Frontal cortex (tissue), 4 donors: ENCODE measurements at places on chromosomes 7 and 10. TPM values are rescaled to one million over a fixed set of nuclear protein-coding genes. Genes with fewer than 3 reads are reported as not detected.

- DNase-seq, result no peak
Measured at GRCh38 chr7:28041508-28042314, 138.9 kb downstream of the JAZF1 start.

GRCh38 chr7:157525491-157525915, 188.7 kb downstream of the DNAJB6 start:
- no peak for DNase-seq

- DNase-seq, result no peak
Measured at GRCh38 chr10:117536072-117536865, 6.3 kb upstream of the EMX2 start.

GRCh38 chr10:110226926-110227641, 19.7 kb downstream of the MXI1 start:
- peak; percentile 54 for DNase-seq

DNA sequence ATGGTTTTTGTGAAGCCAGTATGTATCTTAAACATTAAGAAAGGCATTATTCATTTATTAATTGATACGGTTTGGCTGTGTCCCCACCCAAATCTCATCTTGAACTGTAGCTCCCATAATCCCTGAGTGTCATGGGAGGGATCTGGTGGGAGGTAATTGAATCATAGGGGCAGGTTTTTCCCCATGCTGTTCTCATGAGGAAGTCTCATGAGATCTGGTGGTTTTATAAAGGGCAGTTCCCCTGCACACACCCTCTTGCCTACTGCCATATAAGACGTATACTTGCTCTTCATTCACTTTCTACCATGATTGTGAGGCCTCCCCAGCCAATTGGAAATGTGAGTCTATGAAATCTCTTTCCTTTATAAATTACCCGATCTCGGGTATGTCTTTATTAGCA, 28.1 kb downstream of the OTUD1 start:
- DNase-seq, result no peak

- no peak for DNase-seq
Measured at GRCh38 chr7:106050746-106051117, 61.4 kb downstream of the SYPL1 start.

DNA sequence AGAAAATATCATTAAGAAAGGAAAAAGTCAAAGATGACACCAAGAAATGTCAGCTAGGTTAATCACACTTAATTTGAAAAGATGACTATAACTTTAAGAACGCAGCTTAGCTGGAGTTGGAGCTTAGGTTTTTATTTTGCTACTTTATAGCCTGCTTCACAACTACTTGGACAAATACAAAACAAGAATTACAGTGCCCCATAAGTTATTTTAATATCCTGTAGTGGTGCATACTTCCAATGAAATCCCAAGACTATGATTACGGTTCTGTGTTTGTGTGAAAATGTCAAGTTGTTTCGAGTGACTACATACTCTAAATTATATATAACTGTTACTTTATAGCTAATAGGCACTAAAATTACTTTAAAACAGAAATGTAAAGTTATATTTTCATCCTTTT, 244.6 kb upstream of the MGMT start:
- no peak for DNase-seq

- no peak for DNase-seq
Measured at GRCh38 chr10:86188796-86189558, 177.6 kb downstream of the GRID1 start.

- DNase-seq, result no peak
Measured at GRCh38 chr7:150736864-150737263, 354 bp upstream of the GIMAP5 start.

- DNase-seq, result no peak
Measured at GRCh38 chr7:88452646-88453045, 146.0 kb upstream of the STEAP4 start.

GRCh38 chr7:141979568-141979967, 6.0 kb upstream of the TAS2R38 start:
- no peak for DNase-seq

DNA sequence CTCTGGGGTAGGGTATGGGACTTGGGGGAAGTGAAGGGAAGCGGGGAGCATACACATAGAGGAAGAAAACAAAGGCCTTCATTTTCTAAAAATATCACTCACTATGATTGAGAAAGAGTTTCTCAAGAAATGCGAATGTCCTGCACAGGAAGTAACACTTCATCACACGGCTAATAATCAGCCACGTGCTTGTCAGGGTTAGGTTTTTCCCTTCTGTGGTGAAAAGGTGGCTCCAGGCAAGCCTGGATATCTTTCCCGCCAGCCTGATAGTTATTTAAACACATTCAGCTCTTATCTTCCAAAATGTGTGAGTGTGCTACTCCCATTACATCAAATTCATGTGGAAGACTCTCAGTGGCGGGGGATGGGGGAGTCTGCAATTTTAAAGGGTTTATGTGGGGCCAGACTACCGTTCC, 166.4 kb upstream of the ADO start:
- no peak for DNase-seq

DNA sequence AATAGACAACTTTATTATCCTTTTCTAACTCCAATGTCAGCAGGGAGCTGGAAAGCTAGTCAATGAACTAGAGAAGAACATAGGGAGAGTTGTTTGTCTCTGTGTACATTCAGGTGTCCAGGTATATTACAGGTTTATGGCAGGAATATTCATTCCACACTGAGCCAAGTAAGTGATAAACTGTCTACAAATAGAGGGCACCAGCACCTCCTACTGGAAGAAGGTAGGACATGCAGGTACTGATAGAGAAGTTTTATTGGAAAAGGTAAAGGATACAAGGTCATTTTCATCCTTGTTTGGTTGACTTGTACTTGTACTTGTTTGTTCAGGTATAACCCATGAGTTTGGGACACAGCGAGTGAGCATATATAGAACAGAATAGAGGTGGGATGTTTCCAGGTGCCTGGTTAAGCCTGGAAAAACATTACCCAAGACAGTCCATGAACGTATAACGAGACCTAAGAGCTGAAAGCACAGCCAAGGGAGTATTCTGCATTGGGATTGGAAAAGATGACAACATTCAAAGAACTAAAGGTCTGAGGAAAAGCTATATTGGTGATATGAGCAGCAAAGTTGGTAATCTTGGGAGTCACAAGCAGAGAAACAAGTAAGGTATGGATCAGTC, 61.4 kb upstream of the PPP1R3C start:
- no peak for DNase-seq

GRCh38 chr10:101840102-101840684, 3.4 kb downstream of the KCNIP2 start:
- no peak for DNase-seq

DNA sequence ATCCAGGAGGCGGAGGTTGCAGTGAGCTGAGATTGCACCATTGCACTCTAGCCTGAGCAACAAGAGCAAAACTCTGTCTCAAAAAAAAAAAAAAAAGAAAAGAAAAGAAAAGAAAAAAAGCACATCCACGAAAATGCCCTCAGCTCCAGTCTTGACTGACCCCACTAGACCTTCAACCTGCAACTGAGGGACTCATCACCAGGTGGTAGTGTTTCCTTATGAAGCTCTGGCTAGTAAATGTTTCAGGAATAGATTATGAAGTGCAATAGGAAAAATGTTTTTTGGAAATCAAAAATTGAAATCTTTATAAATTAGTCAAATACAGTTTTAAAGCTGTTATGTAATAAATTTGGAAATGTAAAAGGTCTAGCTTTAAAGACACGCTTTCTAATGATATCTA, 22.4 kb downstream of the TLL2 start:
- no peak for DNase-seq

- DNase-seq, result peak; percentile 2
Measured at GRCh38 chr10:82889728-82890127, 1014.7 kb downstream of the NRG3 start.

Gene EMX2
- 2.0 TPM for total RNA-seq

Gene TUBAL3
- not detected for total RNA-seq

Gene FIS1
- total RNA-seq, result 58.7 TPM

Gene GNGT1
- total RNA-seq, result not detected

Gene FFAR4
- not detected for total RNA-seq

Gene DENND2A
- 25.7 TPM for total RNA-seq
